ENCODE measurements at places on chromosomes 11 and 22.

- DNase-seq: no peak
Observed at GRCh38 chr22:25208743-25209505, 9.3 kb downstream of the CRYBB3 start.

GRCh38 chr22:37248251-37248650 is 4.2 kb upstream of the RAC2 start:
- no peak for DNase-seq

GRCh38 chr22:20273758-20274181 is 5.7 kb upstream of the RTN4R start:
- DNase-seq: no peak

- DNase-seq: peak; percentile 70
Observed at GRCh38 chr11:116312570-116313391, 460.0 kb downstream of the BUD13 start.

DNA sequence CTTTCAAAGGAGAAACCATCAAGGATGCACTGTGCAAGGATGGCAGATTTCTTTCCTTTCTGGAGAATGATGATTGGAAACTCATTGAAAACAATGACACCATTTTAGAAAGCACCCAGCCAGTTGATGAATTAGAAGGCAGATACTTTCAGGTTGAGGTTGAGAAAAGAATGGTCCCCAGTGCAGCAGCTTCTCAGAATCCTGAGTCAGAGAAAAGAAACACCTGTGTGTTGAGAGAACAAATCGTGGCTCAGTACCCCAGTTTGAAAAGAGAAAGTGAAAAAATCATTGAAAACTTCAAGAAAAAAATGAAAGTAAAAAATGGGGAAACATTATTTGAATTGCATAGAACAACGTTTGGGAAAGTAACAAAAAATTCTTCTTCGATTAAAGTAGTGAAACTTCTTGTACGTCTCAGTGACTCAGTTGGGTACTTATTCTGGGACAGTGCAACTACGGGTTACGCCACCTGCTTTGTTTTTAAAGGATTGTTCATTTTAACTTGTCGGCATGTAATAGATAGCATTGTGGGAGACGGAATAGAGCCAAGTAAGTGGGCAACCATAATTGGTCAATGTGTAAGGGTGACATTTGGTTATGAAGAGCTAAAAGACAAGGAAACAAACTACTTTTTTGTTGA is 9.8 kb downstream of the FAM111A start:
- no peak for DNase-seq
